ENCODE measurements at places on chromosomes 6 and 20. TPM values are rescaled to one million over a fixed set of nuclear protein-coding genes. Genes with fewer than 3 reads are reported as not detected.

DNA sequence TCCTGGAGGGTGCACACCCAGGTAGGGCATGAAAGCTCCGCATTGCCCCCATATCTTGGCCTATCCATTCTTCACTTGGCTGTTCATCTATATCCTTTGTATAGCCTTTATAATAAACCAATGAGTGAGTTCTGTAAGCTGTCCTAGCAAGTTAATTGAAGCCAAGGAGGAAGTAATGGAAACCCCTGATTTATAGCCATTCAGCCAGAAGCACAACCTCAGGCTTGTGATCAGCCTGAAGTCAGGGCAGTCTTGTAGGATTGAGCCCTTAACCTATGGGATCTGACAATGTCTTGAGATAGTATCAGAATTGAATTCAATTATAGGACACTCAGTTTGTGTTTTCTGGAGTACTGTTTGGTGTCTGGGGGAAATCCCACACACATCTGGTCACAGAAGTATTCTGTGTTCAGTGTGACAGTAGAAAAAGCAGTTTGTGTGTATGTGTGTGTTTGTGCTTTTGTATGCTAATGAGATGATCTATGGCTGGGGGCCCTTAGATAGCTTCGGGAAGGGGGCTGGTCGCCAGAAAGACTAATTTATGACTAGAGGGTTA, 5.7 kb downstream of the NT5E start:
- no peak for DNase-seq

- DNase-seq: peak; percentile 58
These were observed 10.1 kb upstream of the SULF2 start for GRCh38 chr20:47795214-47795907.

DNA sequence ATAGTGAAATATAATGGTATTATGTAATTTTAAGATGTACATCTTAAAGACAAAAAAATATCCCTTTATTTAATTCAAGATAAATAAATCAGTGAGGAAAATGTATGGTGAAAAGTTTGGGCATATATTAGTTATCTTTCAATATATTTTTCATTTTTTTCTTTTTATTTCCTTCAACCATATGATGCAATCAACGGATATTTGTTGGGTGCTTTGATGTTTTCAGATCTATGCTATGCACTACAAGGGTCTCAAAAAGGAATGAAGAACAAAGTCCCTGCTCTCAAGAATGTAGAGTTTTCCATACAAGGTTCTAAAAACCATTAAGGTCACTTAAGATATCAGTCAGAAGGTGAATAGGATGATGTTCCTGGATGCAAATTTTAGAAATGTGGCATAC, 258.0 kb downstream of the KHDC1L start:
- DNase-seq: no peak

DNA sequence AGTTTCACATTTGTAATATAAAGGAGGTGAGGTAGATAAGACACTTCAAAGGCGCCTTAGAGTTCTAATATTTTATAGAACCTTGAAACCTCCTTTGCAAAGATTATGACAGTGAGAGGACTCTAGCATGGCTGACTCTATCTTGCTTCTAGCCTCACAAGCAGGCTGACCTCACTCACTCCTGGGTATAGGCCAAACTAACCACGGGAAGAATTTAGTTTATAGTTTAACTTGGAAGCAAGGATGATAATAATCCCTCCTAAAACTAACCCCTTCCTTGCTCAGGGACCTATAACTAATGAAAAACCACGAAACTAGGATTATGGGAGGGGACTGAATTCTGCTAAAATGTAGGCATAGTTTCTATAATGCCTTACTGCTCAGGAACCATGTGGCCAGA, 84.3 kb downstream of the FILIP1 start:
- peak; percentile 64 for DNase-seq

GRCh38 chr6:1739220-1739619, 129.5 kb downstream of the FOXC1 start:
- no peak for DNase-seq

DNA sequence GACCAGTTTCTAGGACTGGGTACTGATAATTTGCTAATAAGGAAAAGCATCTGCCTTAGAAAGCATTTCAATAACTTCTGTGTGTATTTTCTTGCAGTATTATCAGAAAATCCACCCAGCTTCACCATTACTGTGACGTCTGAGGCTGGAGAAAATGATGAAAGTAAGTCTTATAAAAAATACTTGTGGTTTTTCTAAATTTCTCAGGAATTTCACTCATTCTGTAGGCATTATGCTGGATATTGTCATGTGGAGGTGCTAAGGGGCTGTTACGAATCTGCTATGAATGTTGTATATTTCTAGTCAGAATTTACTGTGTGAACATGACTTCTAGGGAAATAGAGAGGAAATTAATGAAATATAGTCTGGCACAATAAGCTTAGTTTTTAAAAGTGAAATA, 8.9 kb downstream of the RWDD1 start:
- DNase-seq: peak; percentile 69

The SLPI gene
- total RNA-seq: not detected

DNA sequence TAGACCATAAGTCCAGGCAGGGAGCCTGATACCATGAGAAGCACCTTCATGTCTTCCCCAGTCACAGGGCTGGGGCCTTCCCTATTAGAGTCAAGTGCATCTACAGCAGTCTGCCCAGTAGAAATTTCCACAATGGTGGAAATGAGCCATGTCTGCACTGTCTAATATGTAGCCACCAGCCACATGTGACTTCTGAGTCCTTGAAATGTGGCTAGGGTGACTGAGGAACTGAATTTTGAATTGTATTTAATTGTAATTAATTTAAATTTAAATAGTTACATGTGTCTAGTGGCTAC, 300.2 kb downstream of the CLIC5 start:
- no peak for DNase-seq

- peak; percentile 23 for DNase-seq
These were observed 51.0 kb upstream of the SENP6 start for GRCh38 chr6:75550544-75551167.

DNA sequence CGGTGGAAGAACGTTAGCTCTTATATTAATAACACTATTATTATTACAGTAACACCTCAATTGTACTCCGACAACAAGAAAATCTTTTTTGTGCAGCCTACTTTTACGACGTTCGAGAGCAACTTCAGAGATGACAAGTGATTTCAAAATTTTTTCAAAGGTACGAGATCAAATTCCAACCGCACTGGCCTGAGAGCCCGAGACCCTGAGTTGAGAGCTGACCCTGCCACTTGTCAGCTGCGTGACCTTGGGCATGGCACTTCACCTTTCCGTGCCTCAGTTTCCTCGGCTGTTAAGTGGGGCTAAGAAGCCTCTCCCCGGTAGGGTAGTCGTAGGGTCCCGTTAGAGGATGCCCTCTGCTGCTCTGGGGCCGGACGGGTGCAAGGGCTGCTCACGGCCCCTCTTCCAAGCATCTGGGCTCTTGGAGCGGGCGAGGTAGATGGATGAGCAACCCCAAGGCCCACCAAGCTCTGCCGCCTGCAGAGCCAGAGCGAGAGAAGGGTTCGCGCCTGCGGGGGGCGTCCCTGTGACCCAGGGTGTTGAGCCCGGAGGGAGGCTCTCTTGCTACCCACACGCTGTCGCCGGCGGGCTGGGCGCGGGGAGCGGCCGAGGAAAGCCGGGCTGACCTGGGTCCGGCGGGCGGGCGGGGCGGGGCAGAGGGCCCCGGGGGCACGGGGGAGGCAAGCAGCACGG, 510 bp downstream of the NDRG3 start:
- DNase-seq: no peak

- DNase-seq: no peak
These were observed 4.7 kb upstream of the CENPW start for GRCh38 chr6:126335210-126335609.

GRCh38 chr6:103193413-103193812, 1666.3 kb downstream of the HACE1 start:
- no peak for DNase-seq

DNA sequence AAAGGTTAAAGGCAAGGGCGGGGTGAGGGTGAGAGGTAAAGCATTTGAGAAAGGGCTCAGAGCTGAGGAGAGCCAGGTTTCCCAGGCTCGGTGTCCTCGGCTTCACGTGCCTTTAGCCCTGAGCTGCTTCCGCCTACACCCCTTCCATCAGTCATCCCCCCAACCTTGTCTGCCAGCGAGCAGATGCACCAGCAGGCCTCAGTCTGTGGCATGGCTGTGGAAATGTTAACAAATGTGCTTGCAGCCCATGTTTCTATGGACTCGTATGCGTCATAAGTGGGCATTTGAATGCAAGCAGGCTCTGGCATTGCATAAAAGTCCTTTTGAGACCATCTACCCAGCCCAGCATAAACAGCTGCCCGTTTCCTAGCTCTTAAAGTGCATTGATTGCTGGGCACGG, 88.8 kb downstream of the SYNJ2 start:
- no peak for DNase-seq

- DNase-seq: no peak
These were observed 250.1 kb downstream of the SYNE1 start for GRCh38 chr6:152387091-152387490.

The OLIG3 gene
- 0.14 TPM for total RNA-seq

- DNase-seq: peak; percentile 11
These were observed 115.3 kb downstream of the AHI1 start for GRCh38 chr6:135382182-135382628.

GRCh38 chr6:27872642-27873020, 39.6 kb downstream of the OR2B2 start:
- DNase-seq: no peak

DNA sequence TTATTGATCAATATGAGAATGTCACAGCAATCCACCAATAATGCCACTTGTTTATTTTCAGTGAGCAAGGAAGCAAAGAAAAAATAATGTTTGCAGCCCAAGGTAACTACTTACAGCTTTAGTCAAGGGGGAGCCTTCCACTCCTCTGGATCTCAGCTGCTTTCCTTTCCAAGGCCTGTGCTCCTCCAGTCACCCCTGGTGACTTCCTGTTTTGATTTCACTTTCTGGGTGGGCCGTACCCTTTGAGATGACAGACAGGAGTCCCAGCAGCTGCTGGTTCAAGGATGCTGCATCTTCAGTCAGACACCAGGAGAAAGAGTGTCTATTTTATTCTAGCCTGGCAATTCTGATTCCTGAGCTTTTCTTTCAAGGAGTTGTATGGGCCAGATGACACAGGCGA, 5.6 kb upstream of the VNN2 start:
- no peak for DNase-seq

The RGS17 gene
- 3.7 TPM for total RNA-seq

Data from astrocyte (in vitro differentiated cells and primary cell).